ENCODE measurements at places on chromosomes 3 and 15.

- no peak for DNase-seq
Measured at GRCh38 chr15:47890397-47891150, 173.3 kb downstream of the SEMA6D start.

GRCh38 chr15:99315636-99316035 lies 64.4 kb downstream of the LRRC28 start:
- DNase-seq, result no peak

DNA sequence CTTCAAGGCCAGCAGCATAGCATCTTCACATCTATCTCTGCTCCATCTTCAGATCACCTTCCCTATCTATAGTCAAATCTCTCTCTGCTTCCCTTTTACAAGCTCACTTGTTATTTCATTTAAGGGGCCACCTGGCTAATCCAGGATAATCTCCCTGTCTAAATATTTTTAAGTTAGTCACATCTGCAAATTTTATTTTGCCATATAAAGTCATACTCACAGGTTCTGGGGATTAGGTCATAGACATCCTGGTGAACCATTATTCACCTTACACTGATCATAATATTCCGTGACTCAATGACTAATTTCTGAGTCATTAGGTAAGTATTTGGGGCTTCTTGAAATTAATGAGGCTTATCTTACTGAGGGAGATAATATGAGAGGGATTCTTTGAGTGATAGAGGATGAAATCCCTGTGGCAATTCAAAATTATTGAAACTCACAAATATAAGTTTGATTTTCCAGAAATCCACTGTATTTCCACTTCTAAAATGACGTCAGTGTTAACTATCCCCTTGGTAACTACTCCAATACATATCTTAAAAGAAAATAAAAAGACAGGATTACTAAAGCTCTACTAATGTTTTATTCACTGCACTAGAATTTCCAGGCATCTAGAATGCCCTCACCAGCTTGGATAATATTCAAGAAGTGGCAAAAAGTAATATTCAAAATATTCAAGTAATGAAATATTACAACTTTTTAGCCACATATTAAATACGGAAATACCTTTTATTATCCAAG lies 93.7 kb upstream of the RBMS3 start:
- no peak for DNase-seq

DNA sequence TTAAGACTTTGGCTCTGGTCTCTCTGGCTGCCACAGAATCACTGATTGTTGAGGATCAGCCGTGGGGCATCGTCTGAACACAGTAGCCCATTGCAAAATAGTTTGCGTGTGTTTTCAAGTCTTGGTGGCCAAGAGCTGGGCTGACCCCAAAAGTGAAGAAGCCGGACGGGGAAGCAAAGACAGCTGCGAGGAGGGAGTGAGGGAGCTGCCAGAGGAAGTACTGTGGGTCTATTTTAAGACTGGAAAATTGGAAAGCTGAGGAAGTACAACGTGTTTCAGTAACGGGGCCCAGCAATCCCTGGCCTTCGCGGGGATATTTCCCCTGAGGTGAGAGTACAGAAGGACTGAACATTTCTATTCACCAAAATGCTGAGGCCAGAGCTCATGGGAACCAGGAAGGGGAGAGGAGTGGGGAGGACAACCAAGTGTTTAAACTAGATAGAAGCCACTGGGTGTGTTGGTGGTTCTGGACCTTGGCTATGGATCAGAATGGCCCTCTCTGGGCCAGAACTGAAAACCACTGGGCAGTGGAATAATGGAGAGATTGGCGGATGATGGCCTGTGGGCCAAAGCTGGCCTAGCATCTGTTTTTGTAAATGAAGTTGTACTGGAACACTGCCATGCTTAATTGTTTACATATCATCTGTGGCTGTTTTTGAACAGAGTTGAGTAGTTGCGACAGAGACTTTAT lies 34.1 kb upstream of the LIMD1 start:
- no peak for DNase-seq

- DNase-seq, result no peak
Measured at GRCh38 chr15:75198560-75199356, 2.9 kb upstream of the C15orf39 start.

- DNase-seq, result no peak
Measured at GRCh38 chr3:194262925-194263305, 88.2 kb downstream of the CPN2 start.

DNA sequence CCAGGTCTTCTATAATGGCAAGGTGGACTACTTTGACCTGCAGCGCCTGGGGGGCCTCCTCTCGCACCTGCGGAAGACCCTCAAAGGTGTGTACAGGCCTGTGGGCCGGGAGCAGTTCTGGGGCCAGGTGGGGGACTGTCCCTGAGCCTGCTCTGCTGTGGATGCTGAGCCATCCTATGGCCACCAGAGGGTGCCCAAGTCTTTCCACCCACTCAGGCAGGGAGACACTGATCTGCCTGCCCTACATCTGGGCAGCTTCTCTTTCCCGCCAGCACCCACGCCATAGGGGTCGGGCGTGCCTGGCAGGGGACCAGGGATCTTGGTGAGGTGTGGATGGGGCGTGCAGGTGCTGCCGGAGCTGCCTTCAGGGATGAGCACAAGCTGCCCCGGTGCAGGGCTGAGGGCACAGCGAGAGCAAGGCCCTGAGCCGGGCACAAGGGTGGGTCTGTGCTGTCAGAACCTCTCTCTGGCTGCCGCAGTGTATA lies 14.1 kb downstream of the RNF123 start:
- DNase-seq, result peak; percentile 19

GRCh38 chr15:63945007-63945788 lies 101.1 kb downstream of the DAPK2 start:
- peak; percentile 44 for DNase-seq

DNA sequence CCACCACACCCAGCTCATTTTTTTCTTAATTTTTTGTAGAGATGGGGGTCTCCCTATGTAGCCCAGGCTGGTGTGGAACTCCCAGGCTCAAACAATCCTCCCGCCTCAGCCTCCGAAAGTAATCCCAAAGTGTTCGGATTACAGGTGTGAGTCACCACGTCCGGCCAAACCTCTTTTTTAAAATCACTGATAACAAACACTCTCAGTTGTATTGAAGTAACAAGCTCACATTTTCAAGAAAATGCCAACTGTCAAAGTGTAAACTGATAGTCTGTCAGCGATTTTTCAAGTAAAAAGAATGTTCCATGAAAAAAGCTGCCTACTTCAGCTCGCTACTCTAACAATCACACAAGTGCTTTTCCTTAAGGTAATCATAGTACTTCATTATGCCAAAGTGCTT lies 33.4 kb downstream of the UBXN7 start:
- no peak for DNase-seq

DNA sequence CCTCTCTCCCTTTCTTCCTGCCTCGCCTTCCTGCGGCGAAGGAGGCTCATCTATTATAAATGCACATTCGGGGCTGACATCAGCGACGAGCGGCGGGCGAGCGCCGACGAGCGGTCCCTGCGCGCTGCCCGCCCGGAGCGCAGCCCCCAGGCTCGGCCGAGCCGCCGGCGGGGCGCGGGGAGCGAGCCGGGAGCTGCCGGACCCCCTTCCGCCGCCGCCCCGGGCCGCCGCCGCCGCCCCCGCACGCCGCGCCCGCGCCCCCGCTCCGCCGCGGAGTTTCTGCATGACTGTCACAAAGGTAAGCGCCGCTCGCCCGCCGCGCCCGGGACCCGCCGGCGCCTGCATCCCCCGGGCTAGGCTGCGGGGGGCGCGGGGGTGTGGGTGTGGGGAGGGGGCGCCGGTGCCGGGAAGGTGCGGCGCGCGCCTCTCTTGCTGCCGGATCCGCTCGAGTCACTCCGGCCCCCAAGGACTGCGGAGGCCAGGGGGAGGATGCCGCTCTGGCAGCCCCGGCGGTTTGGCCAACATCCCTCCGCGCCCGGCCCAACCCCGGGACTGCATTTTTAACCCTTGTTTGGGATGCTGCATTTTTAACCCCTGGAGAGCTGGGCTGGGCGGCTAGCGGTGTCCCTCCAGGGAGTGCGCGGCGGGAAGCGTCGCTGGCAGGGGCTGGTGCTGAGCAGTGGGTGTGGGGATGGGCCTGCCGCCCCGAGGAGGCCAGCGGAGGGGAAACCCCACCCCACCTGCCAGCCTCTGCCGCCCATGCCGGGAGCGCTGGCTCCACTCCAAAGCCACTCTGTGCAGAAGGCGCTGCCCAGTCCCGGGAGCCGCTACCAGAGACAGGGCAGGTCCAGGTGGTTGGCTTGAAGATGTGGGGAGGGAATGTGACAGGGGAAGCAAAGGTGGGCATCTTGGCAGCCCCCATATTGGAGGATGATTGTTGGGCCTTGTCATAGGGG lies at the start of gene CORO2B:
TSS of gene CORO2B (plus strand) at position 14 of the 956 bp plus-strand sequence. CDS start at position 284, 270 bp downstream.
- peak; percentile 65 for DNase-seq

DNA sequence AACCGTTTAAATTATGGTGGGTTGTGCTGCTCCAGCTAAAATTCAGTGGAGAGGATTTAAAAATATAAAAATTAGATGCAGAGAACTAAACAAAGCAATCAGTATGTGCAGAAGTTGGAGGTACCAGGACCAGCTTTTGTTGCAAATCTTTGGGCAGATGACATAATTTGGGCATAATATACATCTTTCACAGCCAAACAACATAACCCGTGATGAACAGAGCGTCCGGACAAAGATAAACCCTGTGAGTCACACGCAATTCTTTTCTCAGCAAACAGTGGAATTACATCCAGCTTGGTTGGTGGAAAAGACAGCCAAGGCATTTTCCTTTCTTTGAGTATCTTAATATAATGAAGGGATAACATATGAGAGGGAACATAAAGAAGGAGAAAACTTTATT lies 419.4 kb upstream of the ADAMTS9 start:
- no peak for DNase-seq

GRCh38 chr3:107063351-107063750 lies 313.9 kb upstream of the CCDC54 start:
- DNase-seq, result no peak

DNA sequence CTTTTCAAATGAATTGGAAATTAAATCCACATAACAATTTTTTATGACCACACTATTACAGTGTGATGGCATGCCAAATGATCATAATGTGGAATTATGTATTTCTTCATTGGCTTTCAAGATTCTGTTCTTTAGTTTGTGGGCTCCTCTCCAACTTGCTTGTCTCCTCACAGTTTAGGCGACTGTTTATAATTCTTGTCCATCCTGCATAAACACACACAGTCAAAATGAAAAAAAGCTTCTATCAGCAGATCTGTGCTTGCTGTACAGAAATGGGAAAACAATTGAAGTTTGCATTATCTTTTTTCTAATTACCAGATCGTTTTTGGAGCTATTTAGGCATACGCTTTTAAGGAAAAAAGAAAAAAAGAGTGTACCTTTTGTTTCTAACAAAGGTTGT lies 37.0 kb downstream of the OPA1 start:
- DNase-seq, result no peak

DNA sequence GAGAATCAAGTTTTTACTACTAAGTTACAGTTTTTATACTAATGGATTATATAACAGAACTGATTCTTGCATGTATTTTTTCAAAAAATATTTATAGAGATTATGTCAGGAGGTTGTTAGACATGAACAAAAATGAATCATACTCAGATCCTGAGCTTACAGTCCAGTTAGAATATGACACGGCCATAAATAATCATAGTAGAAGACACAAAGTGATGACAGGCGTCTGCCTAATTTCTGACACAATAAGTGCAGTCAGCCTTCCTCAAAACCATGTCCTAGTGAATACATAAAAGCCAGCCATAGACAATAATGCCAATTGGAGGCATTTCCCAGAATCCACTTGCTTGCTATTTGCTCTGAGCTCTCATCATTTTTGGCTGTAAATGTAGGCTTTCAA lies 81.7 kb upstream of the POU1F1 start:
- DNase-seq, result no peak
